ENCODE measurements at places on chromosomes 2 and 18.

DNA sequence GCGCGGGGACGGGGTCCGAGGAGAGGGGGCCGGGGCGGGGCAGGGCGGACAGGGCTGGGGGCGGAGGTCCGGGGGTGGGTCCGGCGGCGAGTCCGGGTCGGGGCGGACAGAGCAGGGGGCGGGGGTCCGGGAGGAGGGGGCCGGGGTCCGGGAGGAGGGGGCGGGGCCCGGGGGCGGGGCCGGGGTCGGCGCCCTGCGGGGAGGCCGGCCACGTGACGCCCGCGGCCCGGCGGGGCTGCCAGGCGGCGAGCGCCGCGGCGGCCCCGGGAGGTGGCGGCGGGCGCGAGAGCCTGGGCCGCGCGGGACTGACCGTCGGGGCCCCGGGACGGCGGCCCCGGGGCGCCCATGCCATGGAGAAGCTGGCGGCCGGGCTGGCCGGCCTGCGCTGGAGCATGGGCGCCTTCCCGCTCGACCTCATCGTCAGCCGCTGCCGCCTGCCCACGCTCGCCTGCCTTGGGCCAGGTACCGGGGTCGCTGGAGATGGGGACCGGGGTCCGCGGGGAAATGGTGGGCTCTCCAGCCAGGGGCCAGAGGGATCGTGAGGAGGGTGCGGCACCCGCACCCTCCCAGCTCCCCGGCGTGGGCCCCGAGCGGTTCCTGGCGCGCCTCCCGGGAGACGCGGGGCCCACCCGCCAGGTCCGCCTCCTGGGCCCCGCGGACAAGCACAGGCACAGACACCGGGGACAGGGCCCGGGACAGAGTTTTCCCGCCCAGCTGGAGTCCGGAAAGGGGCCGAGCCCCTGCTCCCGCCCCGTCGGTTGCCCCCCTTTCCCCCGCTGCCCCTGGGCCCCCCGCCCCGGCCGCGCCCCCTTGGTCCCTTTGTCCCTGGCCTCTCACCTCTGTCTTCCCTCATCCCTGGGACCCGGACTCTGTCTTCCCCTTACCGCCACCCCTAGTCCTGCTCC lies at the start of gene GAREM2:
Gene GAREM2 (plus strand): TSS at position 218 of the 905 bp plus-strand sequence. CDS start 133 bp downstream, at position 351.
- DNase-seq, result no peak

DNA sequence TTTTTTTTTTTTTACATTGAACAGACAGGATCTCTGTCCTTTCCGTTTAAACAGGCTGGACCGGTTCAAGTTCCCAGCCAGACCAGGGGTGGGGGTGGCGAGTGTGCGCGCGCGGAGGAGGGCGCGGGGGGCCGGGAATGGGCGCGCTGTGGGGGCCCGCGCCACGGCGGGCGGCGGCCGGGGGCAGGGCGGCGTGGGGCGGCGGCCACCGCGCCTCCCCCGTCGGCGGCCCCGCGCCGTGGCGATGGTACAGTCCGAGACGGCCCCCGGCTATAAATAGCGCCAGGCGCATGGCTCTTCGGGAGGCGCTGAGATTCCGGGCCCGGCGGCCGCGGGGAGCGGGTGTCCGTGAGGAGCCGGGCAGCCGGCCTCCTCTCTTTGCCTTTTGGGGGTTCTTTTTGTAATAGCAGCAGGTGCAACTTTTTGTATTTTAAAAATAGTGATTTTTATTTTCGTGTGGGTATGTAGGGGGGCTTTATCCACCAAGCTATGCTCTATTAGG lies 430 bp upstream of the CELF4 start:
- no peak for DNase-seq

DNA sequence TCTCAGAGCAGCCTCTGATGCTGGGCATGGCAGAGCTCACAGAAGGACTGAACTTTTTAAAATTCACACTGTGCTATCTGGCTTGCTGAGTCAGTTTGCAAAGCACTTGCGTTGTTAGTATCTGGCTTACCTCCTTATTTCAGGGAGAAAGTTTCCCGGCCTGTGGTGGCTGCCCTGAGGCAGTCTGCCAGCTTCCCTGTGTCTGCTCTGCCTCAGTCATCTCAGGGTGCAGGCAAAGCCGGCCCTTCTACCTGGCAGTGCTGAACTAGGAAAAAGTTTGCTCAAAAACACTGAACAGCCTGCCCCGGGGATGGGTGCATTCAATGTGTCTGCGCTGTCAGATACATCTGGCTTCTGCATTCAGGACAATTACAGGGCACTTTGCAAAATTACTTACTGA lies 90.2 kb upstream of the UXS1 start:
- DNase-seq, result no peak

DNA sequence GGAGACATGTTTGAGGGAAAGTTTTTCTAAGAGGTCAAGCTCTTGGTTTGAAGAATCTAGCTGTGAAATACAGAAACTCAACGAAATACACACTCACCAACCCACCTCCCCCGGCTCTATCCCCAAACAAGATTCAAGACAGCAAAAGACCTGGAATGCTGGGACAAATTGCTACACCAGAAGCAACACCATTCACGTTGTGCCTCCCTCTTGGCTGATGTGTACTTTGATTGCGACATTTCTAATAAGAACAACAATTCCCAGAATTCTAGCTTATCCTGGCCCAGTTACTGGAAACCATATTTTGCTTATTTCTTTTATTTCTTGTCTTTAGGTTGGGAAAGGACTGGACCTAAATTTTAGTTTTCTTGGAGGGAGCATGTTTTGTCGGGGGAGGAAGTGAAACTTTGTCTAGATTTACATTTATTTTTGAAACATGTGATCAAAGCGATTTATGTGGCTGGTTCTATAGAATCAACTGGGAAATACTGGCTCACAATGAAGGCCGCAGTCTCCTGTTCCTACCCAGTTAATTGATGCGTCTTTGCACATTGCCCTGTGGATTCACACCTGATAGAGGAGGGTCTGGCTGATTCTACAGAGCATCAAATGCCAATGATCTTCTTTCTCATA lies 29.6 kb upstream of the LPIN1 start:
- DNase-seq, result no peak

DNA sequence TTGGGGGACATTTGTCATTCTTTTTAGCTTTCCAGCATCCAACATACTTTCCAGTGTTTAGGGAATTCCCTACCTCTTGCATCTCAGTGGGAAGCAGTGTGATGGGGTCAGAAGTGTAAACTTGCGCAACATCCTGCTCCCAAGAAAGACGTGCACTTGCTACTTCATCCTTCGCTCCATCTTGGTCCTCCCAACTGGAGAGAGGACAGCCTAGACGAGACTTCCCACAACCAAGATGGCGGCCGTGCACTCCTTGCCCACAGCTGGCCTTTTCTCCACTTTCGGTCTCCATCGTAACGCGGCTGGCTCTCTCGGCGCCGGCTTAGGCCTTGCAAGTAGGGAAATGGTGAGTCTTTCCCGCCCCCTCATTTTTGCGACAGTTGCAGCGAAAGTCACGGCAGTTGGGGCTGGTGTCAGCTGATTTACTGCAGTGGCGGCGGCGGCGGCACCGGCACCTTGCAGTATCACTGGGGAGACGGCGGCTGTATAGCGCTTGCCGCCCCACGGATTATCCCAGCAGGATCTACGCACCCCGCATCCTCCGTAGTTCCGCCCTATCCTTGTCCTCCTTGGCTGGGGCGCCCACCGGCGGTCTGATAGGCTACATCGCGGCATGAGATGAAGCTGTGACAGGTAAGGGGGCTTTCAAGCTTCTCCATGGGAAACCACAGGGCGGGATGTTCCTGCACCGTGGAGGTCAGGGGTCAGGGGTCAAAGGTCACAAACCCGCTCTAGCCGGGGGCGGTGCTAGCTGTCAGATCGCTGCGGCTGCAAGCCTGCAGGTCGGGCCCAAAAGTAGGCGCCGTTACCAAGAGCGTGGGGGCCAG lies at the start of gene WDR7:
Gene WDR7 (plus strand): TSS at position 416 of the 827 bp plus-strand sequence. CDS start 21,157 bp downstream, outside the sequence.
- DNase-seq, result peak; percentile 97

DNA sequence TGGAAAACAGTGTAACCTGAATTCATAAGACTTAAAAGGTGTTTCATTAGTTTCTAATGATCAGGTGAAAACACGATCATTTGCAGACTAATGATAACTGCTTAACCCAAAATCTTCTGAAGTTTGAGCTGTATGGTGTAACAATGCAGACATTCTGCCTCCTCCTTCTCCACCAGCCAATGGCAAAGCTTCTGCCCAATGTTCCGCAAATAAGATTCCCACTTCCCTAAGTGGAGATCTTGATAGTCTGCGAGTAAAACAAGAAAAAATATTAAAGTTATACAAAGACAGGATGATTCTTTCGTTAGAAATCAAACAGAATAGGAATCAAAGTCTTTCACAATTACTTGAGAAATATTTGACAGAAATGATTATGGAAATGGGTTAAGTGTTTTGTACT lies 8.1 kb downstream of the C2orf42 start:
- DNase-seq, result no peak

- no peak for DNase-seq
Measured at GRCh38 chr2:43400508-43400907, 174.1 kb upstream of the ZFP36L2 start.

GRCh38 chr2:11820650-11821049 lies 74.2 kb downstream of the LPIN1 start:
- no peak for DNase-seq

DNA sequence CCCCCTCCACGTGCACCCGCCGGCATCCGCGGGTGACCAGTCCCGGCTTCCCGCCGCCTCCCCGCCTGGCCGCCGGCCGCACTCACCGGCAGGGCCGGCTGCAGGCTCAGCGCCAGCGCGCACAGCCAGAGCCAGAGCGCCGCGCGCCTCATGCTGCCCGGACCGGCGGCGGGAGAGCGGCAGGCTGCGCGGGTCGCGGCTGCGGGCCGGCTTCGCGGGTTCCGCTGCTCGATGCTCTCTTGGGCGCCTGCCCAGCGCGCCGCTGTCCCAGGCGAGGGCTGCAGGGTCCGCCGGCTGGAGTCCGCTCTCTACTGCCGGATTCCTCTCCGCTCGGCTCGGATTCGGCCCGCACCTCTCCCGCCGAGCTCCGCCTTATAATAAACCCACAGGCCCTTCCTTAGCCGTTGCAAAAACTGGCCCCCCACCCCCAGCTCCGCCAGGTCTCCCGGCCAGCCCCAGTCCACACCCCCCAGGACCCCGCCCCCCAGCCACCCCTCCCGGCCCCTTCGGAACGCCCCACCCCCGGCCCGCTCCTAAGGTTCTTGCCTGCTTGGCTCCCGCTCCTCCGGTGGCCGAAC lies at the start of gene SDC1:
Gene SDC1 (minus strand): TSS at position 415 of the 578 bp plus-strand sequence. CDS start 263 bp downstream, at position 152.
- no peak for DNase-seq

DNA sequence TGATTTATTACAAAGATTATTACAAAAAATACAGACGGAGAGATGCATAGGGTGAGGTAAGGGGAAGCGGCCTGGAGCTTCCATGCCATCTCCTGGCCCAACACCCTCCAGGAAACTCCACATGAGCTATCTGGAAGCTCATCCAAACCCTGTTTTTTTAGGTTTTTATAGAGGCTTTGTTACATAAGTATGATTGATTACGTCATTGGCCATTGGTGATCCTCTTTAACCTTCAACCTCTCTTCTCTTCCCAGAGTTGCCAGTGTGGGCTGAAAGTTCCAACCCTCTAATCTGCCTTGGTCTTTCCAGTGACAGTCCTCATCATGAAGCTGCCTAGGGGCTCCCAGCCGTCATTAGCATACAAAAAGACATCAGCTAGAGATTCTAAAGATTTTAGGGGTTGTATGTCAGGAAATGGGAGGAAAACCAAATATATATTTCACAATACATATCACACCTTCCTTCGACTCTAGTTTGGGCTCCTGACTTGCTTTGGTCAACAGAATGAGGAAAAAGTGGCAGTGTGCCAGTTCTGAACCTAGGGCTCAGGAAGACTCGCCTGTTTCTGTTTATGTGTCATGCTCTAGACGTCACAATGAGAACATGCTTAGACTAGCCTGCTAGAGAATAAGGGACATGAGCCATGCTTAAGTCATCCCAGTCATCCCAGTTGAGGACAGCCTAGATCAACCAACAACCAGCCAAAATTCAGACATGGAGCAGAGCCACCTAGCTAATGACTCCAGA lies 54.1 kb downstream of the ETAA1 start:
- DNase-seq, result no peak

DNA sequence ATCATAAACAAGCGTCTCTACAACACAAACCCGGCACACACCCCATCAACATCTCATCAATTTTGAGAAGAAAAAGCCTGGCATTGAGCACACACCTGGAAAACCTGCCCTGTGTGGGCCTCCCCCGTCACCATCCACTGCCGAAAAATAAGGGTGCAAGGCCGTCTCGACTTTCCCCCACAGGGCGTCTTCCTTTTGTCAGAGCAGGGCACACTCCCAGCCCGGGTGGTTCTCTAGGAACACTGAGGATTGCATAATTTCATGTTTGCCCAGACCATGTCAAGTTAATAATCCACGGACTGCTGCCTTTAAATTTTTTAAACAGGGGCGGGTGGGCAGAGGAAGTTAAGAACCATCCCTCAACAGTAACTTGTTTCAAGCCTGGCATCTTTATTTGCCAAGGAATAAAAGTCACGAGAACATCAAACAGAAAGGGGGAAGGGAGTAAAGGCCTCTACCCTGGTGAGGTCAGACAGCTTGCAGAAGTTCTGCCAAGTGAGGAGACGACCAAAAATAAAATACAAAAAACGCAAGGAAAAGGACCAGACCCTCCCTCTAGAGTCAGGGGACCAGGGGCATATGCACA lies 2.1 kb downstream of the TFCP2L1 start:
- no peak for DNase-seq

- DNase-seq, result no peak
Measured at GRCh38 chr2:105773568-105773967, 28.9 kb downstream of the NCK2 start.

DNA sequence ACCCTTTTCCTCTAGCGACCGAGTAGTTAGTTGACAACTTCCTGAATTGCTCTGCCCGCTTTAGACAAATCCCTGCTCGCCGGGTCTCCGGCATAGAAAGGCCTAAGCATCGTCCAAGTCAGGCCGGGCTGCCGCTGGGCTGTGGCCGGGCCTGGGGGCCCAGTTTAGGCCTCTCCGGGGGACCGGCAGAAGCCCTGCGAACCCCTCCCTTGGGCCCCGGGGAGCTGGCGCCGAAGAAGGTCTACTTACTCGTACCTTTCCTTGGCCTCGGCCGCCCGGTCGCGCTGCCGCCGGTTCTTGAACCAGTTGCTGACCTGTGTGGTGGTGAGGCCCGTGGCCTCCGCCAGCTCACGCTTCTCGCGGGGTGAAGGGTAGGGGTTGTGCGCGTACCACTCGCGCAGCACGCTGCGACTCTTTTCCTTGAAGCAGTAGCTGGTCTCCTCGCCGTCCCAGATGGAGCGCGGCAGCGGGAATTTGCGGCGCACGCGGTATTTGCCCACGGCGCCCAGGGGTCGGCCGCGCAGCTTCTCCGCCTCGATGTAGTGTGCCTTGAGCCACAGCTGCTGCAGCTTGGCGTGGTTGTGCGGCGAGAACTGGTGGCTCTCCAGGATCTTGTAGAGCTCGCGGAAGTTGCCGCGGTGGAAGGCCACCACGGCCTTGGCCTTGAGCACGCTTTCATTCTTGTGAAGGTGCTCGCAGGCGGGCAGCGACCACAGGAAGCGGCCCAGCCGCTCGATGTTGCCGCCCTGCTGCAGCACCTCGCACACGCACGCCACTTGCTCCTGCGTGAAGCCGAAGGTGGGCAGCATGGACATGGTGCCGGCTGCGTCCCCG lies 739 bp downstream of the SIX2 start:
- no peak for DNase-seq

Data from CD4-positive, alpha-beta T cell treated with Interleukin-15 for 4 hours (primary cell).